Renal cortical epithelial cell (primary cell): ENCODE measurements at places on chromosomes 3 and 15. TPM values are rescaled to one million over a fixed set of nuclear protein-coding genes. Genes with fewer than 3 reads are reported as not detected.

DNA sequence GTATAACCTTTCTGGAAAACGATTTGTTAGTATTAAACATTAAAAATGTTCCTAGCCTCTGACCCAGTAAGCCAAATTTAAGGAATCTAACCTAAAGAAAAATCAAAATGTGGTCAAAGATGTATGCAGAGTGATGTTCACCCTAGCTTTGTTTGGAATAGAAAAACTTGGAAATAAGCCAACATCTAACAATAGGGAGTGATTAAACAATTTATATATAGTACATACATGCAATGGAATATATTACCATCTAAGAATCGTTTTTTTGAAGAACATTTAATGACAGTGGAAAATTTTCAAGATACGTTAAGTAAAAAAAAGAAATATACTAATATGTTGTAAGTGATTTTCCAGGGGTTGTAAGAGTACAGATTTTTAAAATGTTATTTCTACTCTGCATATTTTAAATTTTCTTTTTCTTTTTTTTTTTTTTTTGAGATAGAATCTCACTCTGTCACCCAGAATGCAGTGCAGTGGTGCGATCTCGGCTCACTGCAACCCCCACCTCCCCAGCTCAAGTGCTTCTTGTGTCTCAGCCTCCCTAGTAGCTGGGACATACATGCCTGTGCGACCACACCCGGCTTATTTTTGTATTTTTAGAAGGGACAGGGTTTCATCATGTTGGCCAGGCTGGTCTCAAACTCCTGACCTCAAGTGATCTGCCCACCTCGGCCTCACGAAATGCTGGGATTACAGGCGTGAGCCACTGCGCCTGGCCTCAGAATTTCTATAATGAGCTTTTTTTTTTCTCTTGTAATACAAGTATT, 54.9 kb downstream of the ANP32A start:
- DNase-seq = no peak

- DNase-seq = peak; percentile 63
These were observed 3.6 kb downstream of the TAGLN3 start for GRCh38 chr3:112002096-112002971.

DRD3 gene
- not detected in 2 replicates for total RNA-seq

GRCh38 chr3:155088706-155089345, 8.7 kb downstream of the MME start:
- no peak for DNase-seq

MED12L gene
- under 0.01 and 0.30 TPM in 2 replicates for total RNA-seq

- DNase-seq = no peak
These were observed 14.6 kb downstream of the CAPN7 start for GRCh38 chr3:15220661-15221060.

PLCB2 gene
- 0.52 TPM in 1 of 2 replicates, not detected in the other for total RNA-seq

IGDCC3 gene
- total RNA-seq = 0.05 TPM in 1 of 2 replicates, not detected in the other

KCNH8 gene
- total RNA-seq = 0.05 TPM in 1 of 2 replicates, not detected in the other

DNA sequence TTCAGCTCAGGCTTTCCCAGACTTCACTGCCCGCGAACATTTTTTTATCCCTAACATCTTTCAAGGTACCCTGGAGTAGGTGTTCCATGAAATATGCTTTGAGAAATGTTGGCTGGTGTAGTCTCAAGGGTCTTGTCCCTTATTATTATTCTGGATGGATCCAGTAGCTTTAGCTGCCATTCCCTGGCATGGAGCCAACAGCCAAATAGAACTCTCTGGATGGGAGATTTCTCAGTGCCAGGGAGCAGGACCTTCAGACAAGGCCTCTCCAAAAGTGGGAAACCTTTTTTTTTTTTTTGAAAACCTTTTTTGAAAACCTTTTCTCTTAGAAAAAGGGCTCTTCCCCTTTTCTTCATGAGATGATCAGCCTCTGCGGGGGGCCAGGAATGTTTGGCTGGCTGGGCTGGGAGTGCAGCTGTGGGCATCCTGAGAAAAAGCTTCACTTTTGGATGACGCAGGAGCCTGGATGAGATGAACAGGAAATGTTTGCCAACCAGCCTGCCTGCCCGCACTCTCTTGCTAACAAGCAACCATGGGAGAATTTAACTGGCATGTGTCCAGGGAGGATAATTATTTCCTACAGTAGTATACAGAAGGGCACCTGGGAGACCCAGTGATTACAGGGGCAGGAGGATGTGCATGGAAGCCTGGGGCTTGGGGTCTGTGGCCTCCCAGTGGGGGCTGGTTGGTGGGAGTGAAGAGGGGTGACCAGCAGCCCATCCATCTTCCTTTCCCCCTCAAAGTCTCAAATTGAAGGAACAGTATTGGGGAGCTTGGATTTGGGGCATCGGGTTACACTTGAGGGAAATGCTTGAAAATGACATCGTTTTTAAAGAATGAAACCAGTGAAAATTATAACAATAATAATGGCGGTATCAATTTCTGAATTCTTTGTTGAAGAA, 109.1 kb upstream of the LRIG1 start:
- peak; percentile 83 for DNase-seq

SCN5A gene
- total RNA-seq = 0.20 and 0.52 TPM in 2 replicates

C3orf18 gene
- 7.3 and 11.1 TPM in 2 replicates for total RNA-seq

SEC61A1 gene
- total RNA-seq = 244 and 294 TPM in 2 replicates
